ENCODE measurements at places on chromosomes 16 and 17.

GRCh38 chr16:21239646-21240045 is 6.1 kb downstream of the ANKS4B start:
- no peak for DNase-seq

DNA sequence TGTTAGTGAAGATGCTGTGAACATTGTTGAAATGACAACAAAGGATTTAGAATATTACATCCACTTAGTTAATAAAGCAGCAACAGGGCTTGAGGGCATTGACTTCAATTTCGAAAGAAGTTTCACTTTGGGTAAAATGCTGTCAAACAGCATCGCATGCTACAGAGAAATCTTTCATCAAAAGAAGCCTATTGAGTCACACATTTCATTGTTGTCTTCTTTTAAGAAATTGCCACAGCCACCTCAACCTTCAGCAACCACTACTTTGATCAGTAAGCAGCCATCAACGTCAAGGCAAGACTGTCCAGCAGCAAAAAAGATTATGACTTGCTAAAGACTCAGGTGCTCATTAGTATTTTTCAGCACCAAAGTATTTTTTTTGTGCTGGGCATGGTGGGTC is 13.2 kb upstream of the MAP2K6 start:
- DNase-seq: no peak

DNA sequence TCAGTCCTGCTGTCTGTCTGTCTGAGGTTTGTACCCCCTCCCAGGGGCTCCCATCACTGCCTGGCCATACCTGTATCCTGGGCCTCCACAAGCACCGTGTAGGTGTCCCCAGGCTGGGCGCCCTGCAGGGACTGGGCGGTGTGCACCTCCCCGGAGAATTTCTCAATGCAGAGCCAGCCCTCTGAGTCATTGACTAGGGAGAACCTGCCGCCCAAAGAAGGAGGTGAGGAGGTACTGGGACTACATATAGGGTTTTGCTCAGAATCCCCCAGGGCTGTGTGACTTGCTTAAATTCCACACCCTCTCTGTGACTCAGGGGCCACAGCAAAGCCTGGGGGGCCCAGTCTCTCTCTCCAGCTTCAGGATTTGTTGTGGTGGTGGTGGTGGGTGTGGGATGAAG is 7.6 kb downstream of the CDH16 start:
- no peak for DNase-seq

- DNase-seq: no peak
These were observed 381.8 kb upstream of the MAF start for GRCh38 chr16:79982361-79982760.

- DNase-seq: no peak
These were observed 273.4 kb upstream of the TNRC6C start for GRCh38 chr17:77684803-77685798.

GRCh38 chr16:53865494-53865863 is 161.5 kb downstream of the FTO start:
- peak; percentile 7 for DNase-seq

GRCh38 chr16:88310796-88311605 is 71.8 kb upstream of the ZNF469 start:
- no peak for DNase-seq

DNA sequence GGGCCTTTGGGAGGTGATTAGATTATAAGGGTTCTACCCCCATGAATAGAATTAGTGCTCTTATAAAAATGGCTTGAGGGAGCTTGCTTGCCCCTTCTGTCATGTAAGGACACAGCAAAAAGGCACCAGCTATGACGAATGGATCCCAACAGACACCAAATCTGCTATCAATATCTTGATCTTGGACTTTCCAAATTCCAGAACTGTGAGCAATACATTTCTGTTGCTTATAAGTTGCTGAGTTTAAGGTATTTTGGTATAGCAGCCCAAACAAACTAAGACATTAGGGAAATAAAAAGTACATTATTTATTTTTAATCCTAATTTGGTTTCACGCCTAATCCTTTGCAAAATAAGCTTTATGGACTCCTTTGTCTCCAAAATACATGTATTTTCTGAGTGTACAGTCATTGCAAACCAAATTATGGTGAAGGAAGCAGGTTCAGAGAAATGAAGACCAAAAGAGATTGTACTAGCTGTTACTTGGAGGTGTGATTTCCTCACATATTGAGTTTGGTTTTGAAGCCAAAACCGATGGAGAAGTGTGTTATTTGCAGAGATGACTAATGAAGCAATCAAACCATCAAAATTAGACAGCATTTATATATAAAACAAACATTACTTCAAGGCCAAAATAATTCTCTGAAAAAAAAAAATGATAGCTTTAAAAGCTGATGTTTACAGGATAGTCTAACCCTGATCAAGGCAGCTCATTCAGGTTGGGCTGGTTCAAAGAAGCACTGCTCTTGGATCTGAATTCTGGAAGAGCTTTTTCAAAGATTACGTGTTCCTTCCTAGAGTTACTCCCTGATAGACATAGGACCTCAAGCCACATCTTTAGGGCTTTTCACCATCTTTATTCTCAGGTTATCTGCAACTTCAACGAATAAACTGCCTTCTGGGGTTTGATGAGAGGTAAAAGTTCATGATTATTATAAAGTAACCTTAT is 71.6 kb downstream of the MYO1D start:
- no peak for DNase-seq

All from B cell (primary cell).